Thymus (tissue), 14 donors: ENCODE measurements at places on chromosomes 3 and 15. TPM values are rescaled to one million over a fixed set of nuclear protein-coding genes. Genes with fewer than 3 reads are reported as not detected.

DNA sequence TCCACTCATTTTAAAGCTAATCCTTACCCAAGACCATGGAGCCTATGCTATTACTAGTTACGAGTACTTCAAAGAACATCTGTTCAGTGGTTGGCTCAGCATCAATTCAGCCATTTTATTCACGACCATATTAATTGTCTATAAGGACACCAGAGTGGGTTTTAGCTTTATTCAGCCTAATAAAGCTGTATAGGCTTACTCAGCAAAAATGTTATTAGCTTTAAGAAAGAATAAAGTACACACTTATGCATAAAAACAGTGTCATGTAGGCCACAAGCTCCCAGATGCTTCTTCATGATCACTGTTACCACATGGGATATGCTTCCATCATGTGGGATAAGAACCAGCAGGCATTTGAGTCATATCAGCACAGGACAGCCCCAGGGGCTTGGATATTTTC is 87.4 kb upstream of the GPR149 start:
- DNase-seq: no peak

DNA sequence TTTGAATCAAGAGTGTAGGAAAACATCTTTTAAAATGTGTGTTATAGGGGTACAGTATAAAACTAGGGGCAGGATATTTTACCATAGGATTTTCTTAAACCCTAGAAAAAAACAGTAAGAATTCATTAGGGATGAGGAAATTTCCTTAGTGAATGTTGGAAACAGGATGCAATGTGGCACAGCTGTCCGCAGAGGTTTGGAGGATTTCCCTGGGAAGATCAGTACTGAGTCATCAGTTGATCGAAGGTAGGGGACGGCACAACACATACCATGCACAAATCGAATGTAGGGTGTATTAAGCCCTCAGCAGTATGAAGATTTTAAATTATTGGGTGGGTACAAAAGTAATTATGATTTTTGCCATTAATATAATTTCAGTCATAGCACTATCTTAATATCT is 49.9 kb downstream of the FNDC3B start:
- DNase-seq: no peak

- peak; percentile 41 for DNase-seq
Observed at GRCh38 chr3:134364061-134364935, 9.9 kb downstream of the AMOTL2 start.

- no peak for DNase-seq
Observed at GRCh38 chr3:84967767-84968581, 9.2 kb downstream of the CADM2 start.

The MAPK6 gene
- total RNA-seq: 20.1 TPM

DNA sequence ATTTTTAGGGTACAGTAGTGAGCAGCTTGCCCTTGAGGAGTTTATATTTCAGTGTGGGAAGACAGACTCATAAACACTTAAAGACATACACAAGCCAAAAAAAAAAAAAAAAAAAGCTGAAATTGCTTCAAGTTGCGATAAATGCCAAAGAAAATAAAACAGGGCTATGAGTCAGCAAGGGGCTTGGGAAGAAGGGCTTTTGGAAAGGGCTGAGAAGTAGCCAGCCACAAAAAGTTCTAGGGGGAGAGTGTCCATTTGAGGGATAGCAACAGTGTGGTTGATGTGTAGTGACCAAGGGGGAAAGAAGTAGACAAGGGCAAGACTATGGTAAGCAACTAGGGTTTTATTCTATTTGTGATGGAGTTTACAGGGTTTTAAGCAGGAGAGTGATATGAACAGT is 185.5 kb downstream of the ADAMTS9 start:
- no peak for DNase-seq

- no peak for DNase-seq
Observed at GRCh38 chr15:71538181-71538580, 272.2 kb upstream of the NR2E3 start.

GRCh38 chr15:52787549-52788098 is 2.5 kb downstream of the ONECUT1 start:
- no peak for DNase-seq

- no peak for DNase-seq
Observed at GRCh38 chr15:76576523-76577279, 240.1 kb downstream of the ISL2 start.

DNA sequence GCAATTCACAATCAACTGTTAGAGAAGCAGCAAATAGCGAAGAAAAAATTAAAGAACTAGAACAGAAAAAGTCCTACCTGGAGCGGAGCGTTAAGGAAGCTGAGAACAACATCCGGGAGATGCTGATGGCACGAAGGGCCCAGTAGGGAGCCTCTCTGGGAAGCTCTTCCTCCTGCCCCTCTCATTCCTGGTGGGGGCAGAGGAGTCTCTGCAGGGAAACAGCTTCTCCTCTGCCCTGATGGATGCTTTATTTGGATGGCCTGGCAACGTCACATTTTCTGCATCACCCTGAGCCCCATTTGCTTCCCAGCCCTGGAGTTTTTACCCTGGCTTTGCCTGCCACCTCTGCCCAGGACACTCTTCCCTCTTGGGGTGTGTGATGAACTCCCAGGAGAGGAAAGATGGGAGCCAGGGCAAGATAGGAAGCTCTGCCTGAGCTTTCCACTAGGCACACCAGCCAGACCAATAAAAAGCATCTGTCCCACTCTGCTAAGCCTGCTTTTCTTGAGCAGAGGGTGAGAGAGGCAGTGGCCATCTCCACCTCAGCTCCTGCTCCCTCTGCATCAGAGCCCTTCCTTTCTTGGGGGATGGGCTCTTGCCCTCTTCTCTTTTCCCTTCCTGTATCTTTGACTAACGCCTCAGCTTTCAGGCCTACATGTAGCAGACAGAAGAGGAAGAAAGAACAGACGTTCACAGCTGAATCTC is 39.4 kb downstream of the PPARG start:
- no peak for DNase-seq

- DNase-seq: no peak
Observed at GRCh38 chr3:183775781-183776180, 49.6 kb downstream of the MAP6D1 start.

The IMPG2 gene
- 0.52 TPM for total RNA-seq

DNA sequence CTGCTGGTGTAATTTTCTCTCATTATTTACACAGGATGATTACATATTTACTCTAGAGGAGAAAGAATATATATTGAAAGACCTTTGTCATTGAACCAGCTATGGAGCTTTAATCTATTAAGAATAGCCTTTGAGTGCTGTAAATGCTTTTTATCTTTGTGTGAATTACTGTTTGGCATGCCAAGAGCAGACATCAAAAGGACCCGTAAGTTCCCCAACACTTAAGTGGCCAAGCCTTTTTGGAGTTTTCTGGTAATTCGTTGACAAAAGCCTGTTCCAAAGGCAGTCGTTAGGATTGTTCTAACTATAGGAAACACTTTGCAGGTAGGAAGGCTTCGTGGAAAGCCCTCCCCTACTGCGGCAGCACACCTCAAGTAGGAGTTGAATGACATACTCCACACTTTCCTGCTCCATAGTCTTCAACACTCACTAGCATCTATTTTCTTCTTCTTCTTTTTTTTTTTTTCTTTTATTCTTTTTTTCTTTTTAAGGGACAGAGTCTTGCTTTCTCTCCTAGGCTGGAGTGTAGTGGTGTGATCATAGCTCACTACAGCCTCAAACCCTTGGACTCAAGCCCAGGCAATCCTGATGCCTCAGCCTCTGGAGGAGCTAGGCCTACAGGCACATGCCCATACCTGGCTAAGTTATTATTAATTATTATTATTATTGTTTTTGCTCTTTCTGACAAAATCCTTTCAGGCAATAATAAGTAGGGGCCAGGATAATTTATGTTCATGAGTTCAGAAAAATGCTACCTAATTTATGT is 98.6 kb downstream of the SUCNR1 start:
- no peak for DNase-seq

The P2RY13 gene
- 4.8 TPM for total RNA-seq

DNA sequence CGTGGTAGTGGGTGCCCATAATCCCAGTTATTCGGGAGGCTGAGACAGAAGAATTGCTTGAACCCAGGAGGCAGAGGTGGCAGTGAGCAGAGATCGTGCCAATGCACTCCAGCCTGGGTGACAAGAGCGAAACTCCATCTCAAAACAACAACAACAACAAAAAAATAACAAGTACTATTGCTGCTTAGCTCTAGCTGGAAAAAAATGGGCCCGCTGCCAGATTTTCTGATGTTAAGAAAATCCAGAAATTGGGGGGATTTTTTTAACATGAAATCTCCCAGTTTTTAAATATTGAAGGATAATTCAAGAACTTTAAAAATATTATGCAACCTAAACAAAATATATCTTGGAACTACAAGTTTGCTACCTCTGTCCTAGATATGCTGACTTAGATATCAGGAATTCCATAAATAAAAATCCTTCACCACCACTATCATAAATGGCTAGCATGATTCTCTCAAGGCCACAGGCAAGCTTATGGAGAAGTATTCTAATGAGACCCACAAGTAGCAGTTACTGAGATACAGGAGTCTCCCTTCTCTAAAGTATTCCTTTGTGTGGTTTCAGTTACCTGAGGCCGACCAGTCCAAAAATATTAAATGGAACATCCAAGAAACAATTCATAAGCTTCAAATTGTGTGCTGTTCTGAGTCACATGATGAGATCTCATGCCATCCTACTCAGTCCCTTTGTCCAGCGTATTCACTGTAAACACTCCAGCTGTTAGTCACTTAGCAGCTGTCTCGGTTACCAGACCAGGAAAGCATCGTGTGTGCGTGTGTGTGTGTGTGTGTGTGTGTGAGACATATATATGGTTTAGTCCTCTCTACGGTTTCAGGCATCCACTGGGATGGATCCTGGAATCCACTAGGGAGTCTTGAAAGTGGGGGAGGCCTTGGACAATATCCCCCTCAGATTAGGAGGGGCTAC is 277.2 kb downstream of the TBL1XR1 start:
- no peak for DNase-seq

The GABRG3 gene
- total RNA-seq: 2.0 TPM

The CKMT1A gene
- total RNA-seq: 0.14 TPM

GRCh38 chr15:72238586-72238985 is 7.6 kb upstream of the PKM start:
- DNase-seq: no peak

The SLC6A11 gene
- total RNA-seq: 0.05 TPM

- DNase-seq: no peak
Observed at GRCh38 chr3:179149951-179150350, 1.8 kb downstream of the PIK3CA start.

DNA sequence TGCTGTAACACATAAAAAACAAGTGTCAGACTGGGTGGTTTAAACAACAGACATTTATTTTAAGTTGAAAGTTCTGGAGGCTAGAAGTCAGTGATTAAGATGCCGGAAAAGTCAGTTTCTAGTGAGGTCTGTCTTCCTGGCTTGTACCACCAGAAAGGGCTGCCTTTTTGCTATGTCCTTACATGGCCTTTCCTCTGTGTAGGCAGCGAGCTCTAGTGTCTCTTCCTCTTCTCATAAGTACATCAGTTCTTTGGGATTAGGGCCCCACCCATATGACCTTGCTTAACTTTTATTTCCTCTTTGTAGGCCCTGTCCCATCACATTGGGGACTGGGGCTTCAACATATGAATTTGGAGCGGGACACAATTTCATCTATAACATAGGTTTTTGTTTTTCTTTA is 128.0 kb downstream of the BBX start:
- no peak for DNase-seq

The DUOX1 gene
- total RNA-seq: 0.61 TPM

- DNase-seq: no peak
Observed at GRCh38 chr3:22621205-22621809, 581.8 kb upstream of the UBE2E2 start.
